ENCODE measurements at places on chromosomes 12 and 14. TPM values are rescaled to one million over a fixed set of nuclear protein-coding genes. Genes with fewer than 3 reads are reported as not detected.
A peak's percentile ranks its signal among the peaks of the same experiment; 100 is the strongest.

KRT82 gene
- not detected for total RNA-seq

OR11H7 gene
- total RNA-seq, result 0.50 TPM

RESF1 gene
- total RNA-seq, result 29.0 TPM

CLIP1 gene
- 186 TPM for total RNA-seq

DAO gene
- total RNA-seq, result not detected

SYNDIG1L gene
- total RNA-seq, result 0.47 TPM

IGFBP6 gene
- total RNA-seq, result 1,838 TPM

NKX2-8 gene
- total RNA-seq, result not detected

C1R gene
- total RNA-seq, result 477 TPM

KERA gene
- total RNA-seq, result not detected

C12orf60 gene
- total RNA-seq, result 0.93 TPM

CD27 gene
- not detected for total RNA-seq

C12orf54 gene
- not detected for total RNA-seq

ADCY4 gene
- total RNA-seq, result 19.4 TPM

NTF3 gene
- total RNA-seq, result 9.8 TPM

SERPINA10 gene
- not detected for total RNA-seq

SOCS2 gene
- 26.5 TPM for total RNA-seq

- no peak for ATAC-seq
Measured at GRCh38 chr12:51383269-51383905, 7.8 kb downstream of the GALNT6 start.

DNA sequence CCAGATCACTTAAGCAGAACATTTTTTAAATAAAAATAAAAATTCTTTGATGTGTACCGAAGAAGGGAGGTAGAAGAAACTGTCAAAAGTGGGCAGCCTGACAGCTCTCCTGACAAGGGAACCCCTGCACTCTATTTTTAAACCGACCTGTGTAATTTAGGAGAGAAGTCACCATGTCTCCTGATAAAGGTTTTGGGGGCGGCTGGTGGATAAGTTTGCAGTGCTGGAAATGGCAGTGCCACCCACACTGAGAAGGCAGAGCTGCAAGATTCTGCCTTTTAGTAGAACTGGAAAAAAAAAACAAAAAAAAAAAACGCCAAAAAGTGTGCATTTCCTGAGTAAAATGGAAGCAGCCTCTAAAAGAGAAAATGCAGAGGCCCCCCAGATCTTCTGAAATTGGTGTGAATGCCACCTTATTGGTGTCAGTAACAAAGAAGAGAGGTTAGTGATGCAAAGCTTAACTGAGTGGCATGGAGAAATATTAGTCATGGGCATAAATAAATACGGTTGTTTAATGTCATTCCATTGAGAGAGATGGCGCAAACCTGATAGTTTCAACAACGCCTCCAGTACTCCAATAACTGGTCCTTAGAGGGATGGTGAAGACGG is 24.7 kb downstream of the DUSP6 start:
- ATAC-seq, result no peak

GRCh38 chr14:72000907-72001306 is 68.7 kb downstream of the RGS6 start:
- ATAC-seq, result no peak

GRCh38 chr12:108477055-108477880 is 37.8 kb upstream of the FICD start:
- no peak for ATAC-seq

- no peak for ATAC-seq
Measured at GRCh38 chr12:102638777-102639176, 158.4 kb upstream of the IGF1 start.

- ATAC-seq, result no peak
Measured at GRCh38 chr12:51774933-51775332, 73.6 kb downstream of the FIGNL2 start.

GRCh38 chr14:33762161-33762851 is 188.6 kb downstream of the EGLN3 start:
- no peak for ATAC-seq

DNA sequence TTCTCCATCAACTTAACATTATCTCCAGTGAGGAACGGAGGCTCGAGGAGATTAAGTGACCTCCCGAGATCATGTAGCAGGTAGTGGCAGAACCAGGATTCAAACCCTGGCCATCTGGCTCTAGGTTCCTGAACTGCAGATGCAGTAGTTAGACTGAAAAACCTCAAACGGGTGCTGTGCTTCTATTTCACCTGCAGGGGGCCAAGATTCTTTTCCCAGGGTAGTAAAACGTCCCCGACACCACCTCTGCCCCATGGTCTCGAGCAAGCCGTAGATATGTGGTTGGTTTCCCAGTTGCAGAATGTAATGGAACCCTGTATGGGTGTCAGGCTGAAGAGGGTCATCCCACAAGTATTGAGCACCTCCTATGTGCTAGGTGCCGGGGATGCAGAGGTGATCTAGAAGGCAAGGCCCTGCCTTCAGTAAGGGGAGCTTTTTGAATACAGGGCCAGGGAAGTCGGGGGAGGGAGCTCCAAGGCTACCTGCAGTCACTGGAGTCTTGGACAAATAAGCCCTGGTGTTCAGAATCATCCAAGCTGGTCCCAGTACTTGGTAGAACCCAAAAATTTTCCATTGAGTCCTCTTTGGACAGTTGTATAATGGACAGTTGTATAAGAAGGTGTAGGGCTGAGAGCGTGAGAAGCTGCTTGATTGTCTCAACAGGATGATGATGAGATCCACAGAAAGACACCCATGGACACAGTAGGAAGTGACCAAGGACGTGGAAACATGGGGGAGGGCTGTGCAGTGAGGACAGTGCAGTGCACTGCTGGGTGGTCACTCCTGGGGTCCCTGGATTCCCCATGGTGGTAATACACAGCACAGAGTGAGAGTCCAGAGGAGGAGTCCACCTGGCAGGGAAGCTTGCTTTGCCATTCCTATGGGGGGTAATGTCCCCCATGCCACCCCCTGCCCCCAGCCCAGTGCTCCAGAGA is 197.2 kb downstream of the CHST11 start:
- ATAC-seq, result no peak

DNA sequence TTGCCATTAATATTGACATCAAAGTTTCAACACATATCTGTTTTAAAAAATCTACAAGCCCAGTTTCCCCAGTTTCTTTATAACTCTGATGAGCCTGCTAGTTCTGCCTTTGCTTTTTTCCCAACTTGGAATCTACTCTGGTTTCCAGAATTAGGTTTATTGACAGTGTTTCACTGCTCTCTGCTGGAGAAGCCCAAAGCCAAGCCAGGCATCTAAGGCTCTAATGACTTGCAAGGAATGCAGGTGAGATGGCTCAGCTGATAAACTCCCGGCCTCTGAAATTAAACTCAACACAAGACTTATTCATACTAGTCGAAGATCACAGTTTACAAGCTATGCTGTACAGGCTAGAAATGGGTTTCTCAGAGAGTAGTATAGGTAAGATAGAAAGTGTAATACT is 54.3 kb downstream of the HMGA2 start:
- no peak for ATAC-seq

GRCh38 chr12:40788276-40788675 is 96.0 kb downstream of the CNTN1 start:
- no peak for ATAC-seq

DNA sequence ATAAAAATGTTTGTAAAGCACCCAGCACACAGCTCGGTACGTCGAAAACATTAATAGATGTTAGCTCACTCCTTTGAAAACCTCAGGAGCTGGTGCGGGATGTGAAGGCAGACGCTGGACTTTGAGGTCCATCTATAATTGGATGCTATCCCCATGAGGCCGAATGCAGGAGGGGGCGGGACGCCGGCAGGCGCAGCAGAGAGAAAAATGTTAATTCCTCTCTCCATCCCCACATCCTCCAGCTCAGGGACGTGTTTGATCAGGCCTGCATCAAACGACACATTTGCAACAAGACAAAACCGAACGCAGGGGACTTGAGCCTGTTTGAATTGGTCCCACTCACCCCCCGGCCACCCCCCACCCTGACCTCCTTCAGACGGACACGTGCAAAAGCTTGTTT is 231.0 kb downstream of the RBM19 start:
- ATAC-seq, result no peak

GRCh38 chr12:102873077-102873476 is 44.0 kb downstream of the PAH start:
- ATAC-seq, result no peak

DNA sequence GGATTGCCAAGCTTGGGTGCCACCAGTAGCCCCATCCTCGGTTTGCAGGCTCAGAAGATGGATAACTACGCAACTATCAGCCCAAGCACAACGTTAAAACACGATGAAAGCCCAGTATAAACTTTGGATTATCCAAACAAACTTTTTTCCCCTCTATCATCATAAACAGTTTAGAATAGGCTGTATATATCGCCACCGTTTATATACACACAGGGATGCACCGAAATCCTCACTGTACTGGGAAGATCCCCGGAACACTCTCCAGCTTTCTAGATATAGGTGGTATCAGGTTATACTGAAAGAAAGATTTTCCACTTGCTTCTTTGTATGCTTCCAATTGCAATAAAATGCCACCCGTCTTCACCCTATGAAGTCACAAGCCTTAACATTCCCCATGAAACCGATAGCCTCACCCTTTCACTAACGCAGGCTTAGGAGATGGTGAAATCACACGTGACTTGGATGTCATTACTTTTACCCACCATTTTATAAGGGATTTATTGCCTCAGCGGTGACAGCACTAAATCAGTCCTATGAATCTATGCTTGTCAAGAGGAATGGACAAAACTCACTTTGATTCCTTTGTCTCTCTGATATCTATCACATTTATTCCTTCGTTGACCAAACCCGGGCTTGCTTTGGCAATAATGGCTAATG is 207.6 kb upstream of the FOXN3 start:
- ATAC-seq, result no peak

DNA sequence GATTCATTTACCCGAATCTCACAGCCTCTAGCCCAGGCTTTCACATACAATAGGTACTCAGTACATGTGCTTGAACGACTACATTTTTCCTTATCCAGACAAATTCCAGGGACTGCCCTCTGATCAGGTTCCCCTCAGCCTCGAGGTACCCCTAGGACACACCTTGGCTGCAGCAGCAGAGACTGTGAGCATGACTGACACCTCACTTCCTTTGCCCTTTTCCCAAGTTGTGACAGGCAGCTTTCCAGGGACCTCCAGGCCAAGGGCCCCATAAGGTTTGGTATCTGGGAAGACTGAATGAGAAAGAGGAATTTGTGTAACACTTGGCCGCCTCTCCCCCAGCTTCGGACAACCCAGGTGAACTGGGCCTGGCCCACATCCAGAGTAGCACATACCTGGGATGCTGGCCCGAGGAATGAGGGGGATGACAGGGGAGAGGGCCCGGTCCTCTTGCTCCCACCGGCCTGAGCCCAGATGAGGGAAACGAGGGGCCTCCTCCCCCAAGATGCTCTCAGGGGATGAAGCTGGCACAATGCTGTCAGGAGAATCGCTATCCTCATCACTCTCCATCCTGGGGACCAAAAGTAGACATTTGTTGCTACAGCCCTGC is 10.2 kb upstream of the PRKAG1 start:
- no peak for ATAC-seq

- ATAC-seq, result no peak
Measured at GRCh38 chr14:75426332-75427125, 1.3 kb upstream of the JDP2 start.

DNA sequence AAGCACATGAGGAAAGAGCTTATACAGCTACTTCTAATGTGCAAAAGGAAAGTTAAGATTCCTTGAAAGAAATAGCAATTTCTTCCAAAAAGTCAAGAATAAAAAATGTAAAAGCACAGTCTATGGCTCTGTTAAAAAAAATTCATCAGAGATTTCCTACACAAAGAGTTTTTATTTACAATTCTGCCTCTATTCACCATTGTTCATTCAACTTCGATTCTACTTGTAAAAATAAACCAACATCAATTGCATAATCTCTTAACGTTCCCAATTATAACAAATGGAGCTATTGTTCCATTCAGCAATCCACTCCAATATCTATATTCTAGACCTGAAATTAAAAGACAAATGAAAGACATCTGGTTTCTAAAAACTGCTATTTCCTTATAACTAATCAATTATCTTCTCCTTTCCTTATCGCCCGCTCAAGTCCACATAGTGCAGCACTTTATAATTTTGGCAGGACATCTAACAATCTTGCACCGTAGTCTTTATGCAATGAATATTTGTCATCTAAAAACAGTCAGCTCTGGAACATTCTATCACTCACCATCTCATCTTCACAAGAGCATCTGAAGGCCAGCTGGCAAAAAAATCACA is 6.2 kb downstream of the EIF2S3B start:
- no peak for ATAC-seq

DNA sequence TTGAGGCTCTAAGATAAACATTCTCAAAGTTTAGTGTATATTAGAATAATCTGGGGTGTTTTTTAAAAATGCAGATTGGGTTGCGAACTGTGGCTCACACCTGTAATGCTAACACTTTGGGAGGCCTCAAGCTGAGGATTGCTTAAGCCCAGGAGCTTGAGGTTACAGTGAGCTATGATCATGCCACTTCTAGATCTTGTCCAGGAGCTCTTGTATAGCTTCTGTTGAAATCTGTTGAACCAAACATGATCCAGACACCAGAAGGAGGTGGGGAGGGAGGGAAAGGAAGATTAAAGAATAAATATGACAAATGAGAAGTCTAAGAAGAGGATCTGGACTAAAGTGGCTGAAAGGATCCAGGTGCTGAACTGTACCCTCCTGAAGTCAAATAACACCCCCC is 14.4 kb downstream of the PDE1B start:
- ATAC-seq, result no peak

DNA sequence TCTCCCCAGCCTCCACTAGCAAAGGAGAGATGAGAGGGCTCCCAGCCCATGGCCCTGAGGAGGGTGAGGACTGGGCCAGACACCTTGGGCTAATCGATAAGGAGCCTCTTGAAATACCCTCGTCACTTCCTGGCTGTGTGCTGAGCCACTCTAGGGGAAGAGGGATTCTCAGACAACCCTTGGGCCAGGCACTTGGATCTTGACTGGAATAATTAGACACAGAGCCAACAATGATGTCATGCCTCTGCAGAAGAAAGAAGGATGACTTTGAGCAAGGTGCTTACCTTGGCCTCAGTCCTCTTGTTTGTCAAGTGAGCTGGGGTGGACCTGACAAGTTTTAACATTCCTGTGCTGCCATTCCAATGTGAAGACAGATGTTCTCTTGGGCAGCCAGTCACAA is 83.1 kb downstream of the LRRC74A start:
- no peak for ATAC-seq

- ATAC-seq, result no peak
Measured at GRCh38 chr12:84502907-84503787, 409.5 kb downstream of the SLC6A15 start.

- ATAC-seq, result no peak
Measured at GRCh38 chr12:52354200-52354599, 13.1 kb downstream of the KRT85 start.

DNA sequence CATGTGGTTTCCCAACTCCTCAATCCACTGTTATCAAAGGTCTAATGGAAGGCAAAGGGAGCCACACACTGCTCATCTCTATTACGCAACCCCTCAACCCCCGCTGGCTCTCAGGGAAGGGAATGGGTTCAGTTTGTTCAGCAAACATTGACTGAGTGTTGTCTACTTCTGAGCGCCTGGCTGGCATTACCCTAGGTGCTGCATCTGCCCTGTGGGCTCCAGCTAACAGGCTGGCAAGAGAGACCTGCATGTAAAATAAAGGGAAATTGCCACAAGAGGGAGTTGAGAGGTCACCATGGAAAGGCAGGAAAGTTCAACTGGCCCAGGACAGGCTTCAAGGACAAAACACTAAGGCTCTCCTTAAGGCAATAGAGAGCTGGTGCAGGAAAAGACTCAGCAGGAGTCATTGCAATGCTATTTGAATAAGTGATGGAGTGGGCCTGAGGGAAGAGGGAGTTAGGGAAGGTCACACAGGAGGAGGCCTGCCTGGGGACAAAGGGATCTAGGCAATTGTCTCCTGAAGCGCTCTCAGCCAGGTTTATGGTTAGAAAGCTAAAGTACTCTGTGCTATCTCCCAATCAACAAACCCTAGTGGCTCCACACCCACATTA is 5.5 kb upstream of the ZNF740 start:
- peak; percentile 42 for ATAC-seq

- ATAC-seq, result no peak
Measured at GRCh38 chr14:63193236-63193635, 11.0 kb upstream of the RHOJ start.
